Vagina (tissue), 2 donors: ENCODE measurements at places on chromosomes 7 and 10. TPM values are rescaled to one million over a fixed set of nuclear protein-coding genes. Genes with fewer than 3 reads are reported as not detected.
A peak's percentile ranks its signal among the peaks of the same experiment; 100 is the strongest.

The CASP2 gene
- total RNA-seq, result 24.8 TPM

The CHAT gene
- total RNA-seq, result not detected

The OGDHL gene
- total RNA-seq, result 3.4 TPM

The OR2A5 gene
- not detected for total RNA-seq

The MACC1 gene
- total RNA-seq, result 6.9 TPM

The ZFYVE27 gene
- total RNA-seq, result 28.0 TPM

- DNase-seq, result no peak
Observed at GRCh38 chr10:113331961-113332360, 220.9 kb upstream of the HABP2 start.

GRCh38 chr7:88346357-88346756 is 39.7 kb upstream of the STEAP4 start:
- no peak for DNase-seq

- no peak for DNase-seq
Observed at GRCh38 chr10:99700649-99701048, 31.3 kb downstream of the COX15 start.

DNA sequence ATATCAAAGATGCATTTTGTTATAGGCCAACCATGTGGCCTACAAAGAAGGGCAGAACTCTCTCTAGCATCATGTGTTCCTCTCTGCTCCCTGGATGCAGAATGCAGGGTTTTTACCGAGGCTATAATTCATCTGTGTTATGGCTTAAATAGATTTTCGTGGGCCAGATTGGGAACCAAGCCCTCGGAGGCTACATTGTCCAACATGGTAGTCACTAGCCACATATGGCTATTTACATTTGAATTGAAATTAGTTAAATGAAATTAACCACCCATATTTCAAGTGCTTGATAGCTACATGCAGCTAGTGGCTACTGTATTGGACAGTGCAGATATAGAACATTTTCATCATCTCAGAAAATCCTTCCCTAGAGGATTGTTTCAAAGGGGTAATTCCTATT is 2.8 kb downstream of the PLCE1 start:
- DNase-seq, result no peak

DNA sequence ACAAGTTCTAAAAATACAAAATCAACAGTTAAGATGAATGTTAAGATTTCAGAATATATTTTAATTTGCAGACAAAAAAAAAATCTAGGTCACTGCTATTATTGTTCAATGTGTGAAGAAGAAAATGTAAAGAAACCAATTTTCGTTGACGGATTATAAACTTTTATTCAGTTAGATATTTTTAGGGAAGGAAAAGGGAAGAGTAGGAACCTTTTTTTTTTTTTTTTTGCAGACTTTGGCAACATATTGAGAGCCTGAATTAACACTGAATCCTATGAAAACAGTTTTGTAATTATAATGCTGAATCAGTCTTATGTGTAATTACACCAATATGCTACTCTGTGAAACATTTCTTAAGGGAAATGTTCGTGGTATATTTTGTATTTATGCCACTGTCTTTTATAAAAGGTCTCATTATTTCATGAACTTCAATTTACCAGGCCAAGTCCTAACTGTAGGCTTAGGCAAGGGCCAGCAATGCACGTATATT is 106.3 kb downstream of the ST8SIA6 start:
- DNase-seq, result no peak

DNA sequence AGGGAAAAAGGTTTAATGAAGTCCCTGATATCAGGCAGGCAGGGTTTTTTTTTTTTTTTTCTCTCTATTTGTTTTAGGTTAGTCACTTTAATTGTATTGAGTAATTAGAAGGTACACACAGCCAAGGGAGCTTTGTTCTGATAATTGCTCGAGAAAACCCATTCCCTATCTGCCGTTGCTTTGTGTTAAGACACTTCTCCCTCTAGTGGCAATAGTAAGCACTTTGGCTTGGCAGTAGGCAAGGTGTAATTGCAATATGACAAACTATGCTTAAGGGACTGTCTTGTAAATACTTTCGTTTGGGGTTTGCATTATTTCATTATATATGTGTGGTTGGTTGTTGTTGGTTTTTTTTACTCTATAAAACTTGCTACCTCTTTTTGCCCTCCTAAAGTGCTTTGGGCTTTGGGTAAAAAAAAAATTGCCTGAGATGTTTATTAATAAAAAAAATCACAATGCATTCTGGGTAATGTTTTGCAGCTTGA is 113.4 kb downstream of the BTRC start:
- DNase-seq, result no peak

DNA sequence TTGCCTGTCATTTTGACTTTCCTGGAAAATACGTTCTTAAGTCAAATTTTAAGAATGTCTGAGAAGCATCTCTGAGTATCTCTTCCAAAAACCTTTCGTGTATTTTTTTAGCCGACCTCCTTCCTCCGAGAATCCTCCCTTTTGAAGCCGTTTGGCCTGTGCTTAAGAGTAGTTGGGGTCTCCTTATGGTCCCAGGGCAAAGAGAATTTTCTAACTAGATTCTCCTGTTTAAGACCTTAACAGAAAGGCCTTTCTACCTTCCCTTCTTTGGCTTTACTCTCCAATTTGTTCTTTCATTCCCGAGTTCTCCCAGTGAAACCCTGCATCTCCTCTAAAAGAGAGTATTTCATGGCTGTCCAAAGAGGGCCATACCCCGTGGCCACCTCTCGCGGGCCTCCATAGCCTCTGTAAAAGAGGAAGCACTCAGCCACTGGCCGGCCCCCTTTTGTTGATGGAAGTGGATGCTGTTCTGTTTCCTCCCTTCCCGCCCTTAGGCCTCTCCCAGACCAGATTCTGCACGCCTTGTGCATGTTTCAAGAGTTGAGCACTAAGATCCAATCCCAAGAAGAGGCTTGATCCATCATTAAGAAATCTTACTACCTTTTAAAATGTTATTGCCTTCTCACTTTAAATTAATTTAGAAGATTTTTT is 6.6 kb upstream of the FEZF1 start:
- DNase-seq, result no peak

GRCh38 chr7:20439416-20440185 is 108.9 kb downstream of the ITGB8 start:
- DNase-seq, result no peak

DNA sequence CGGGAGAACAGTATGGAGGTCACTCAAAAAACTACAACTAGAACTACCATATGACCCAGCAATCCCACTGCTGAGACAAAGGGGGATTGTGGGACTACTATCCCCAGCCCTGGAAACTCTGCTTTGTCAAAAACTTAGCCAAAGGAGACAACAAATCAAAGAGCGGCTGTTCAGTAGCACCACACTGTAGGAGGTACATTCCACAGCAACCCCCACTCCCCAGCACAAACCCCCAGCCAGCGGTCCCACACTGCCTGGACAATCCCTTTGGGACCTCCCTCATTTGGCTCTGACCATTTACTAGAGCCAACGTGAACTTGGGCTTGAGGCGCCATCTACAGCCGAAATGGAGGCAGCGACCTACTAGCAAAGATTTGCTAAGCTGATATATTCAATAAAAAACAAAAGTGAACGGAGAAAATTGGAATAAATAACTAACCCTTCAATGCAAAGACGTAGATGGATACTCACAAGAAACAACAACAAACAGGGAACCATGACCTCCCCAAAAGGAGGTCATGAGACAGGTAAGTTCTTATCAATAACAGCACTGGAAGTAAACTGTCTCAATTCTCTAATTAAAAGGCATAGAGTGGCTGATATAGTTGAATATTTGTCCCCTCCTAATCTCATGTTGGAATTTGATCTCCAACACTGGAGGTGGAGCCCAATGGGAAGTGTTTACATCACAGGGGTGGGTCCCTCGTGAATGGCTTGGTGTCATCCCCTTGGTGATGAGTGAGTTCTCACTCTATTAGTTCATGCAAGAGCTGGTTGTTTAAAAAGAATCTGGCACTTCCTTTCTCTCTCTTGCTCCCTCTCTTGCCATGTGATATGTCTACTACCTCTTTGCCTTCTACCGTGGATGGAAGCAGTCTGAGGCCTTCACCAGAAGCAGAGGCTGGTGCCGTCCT is 119.0 kb upstream of the KCNMA1 start:
- no peak for DNase-seq

DNA sequence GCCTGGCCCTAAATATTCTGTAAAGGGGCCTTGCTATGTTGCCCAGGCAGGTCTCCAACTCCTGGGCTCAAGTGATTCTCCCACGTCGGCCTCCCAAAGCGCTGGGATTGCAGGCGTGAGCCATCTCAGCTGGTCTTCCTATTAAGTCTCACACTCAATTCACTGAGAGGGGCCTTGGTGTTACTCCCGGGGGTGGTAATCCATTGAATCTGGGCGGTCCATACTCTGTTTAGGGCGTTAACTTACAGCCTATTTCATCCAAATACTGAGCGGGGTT is 665 bp upstream of the SRRT start:
- no peak for DNase-seq

DNA sequence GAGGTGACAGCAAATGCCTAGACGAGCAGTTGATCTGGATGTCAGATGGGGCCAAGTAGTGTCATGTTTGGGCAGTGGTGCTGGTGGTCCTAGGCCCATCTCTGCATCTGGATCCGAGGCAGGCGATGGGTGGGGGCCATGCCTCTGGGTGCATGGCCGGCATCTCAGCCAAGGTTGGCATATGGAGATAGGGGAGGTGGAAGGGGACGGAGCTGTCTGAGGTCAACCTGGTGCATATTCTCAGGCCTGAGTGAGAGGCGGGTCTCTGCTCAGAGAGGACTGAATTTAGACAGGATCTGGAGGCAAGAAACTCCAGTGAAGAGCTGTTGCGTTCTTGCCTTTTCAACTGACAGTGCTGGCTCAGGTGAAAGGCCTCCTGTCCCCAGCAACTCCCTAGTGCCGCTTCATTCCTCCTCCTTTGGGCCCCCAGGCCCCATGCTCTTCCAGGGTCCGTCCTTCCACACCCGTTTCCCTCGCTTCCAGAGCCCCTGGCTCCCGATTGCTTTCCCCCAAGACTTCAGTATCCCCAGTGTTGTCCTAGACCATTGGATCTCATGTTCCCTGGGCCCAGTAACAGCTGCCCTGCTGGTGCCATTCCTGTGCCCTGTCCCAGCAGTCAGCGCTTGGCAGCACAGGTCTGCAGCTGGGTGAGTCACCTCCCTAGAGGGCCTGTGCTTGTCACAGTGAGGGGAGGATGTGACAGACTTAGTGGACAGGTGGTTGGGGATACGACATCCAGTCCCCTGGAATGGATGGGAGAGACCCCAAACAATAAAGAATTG is 32.6 kb downstream of the GBX1 start:
- DNase-seq, result no peak

DNA sequence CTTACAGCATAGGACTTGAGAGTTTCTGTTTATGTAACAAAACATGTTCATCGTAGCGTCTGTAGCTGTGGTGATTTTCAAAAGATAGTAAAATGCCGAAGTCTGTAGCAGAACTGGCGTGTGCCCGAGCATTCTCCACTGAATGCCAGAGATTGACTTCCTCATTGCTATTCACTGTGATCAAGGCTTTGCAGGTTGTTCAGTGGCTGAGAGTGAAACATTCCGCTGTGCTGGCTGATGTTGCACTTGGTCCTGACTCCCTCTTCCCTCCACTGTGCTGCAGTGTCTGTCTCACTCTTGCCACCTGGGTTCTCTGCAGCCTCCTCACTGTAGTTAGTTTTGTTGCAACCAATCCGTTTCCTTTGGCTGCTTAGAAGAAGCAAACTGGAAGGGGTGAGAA is 37.6 kb downstream of the FHIP2A start:
- no peak for DNase-seq

- no peak for DNase-seq
Observed at GRCh38 chr10:48506147-48506917, 98.5 kb downstream of the ARHGAP22 start.

GRCh38 chr7:28183627-28184026 is 3.0 kb upstream of the JAZF1 start:
- DNase-seq, result no peak

GRCh38 chr7:16590424-16590823 is 55.1 kb downstream of the ANKMY2 start:
- DNase-seq, result no peak

DNA sequence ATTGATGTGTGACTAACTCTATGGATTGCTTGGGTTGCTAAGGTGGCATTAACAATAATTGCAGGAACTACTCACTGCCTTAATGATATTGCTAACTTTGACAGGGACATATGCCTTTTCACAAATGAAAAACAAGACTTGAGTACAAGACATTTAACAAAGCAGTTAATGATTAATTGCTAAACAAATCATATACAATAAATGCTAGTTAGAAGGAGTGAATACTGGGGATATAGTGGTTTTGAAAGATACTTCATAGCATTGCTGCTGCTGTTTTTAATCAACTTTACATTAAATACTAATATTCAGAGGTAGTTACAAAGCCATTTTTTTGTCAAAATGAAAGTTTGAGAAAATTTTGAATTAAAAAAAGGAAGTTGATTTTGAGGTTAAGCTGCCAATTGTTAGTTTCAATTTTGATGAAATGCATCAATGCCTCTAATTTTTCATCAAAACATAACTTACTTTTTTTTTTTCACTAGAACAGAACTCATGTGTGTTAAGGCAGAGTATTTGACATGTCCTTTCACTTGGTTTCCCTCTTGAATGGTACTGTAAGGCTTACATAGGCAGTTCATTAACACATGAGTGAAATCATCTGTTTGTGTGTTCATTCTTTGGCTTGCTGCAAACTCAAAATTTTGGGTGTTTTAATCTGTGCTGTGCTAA is 106.2 kb upstream of the SEMA3D start:
- no peak for DNase-seq

- no peak for DNase-seq
Observed at GRCh38 chr7:88116235-88116795, 103.5 kb downstream of the SRI start.

GRCh38 chr7:129376778-129377700 is 57.2 kb upstream of the STRIP2 start:
- no peak for DNase-seq

GRCh38 chr10:132395704-132396493 is 1.1 kb upstream of the PWWP2B start:
- DNase-seq, result no peak

DNA sequence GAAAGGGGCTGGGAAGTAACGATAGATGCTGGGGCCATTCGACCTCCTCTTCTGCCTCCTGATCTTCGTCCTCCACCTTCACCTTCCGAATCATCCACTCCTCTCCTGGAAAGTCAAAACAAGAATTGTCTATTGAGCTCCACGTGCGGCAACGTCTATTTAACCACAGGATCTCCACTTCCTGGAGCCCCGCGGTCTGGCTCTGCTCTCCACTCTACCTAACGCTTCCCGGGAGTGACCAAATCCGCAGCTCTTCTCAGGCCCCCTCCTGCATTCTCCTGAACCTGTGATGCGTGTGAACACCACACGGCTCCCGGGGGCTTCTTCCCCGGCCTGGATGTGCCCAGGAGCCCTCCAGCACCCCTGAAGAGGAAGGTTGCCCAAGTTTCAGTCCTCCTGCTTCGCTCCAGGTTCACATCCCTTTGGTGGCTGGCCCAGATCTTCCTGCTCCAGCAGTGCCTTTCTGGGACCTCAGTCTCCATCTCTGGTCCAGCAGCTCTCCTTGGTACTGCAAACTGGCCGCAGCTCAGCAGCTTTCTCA is 7.2 kb downstream of the ZNF467 start:
- DNase-seq, result no peak

GRCh38 chr10:97999066-97999922 is 31.1 kb downstream of the CRTAC1 start:
- DNase-seq, result peak; percentile 67

GRCh38 chr10:75764974-75765788 is 333.8 kb downstream of the LRMDA start:
- DNase-seq, result no peak
